ENCODE measurements at places on chromosomes 4 and X. TPM values are rescaled to one million over a fixed set of nuclear protein-coding genes. Genes with fewer than 3 reads are reported as not detected.

Gene RNF175
- 0.33 TPM for total RNA-seq

Gene KLHL4
- 126 TPM for total RNA-seq

Gene FAM193A
- total RNA-seq, result 6.0 TPM

Gene CT45A1
- not detected for total RNA-seq

Gene MAGEA11
- total RNA-seq, result not detected

Gene NIPAL1
- total RNA-seq, result 0.54 TPM

Gene DRP2
- total RNA-seq, result not detected

Gene RHOXF1
- not detected for total RNA-seq

Gene HTRA3
- 2.2 TPM for total RNA-seq

Gene AKAP4
- not detected for total RNA-seq

Gene ANOS1
- total RNA-seq, result under 0.01 TPM

Gene APLN
- total RNA-seq, result 3.4 TPM

Gene USP17L30
- not detected for total RNA-seq

Gene UPF3B
- 2.0 TPM for total RNA-seq

Gene SMIM31
- total RNA-seq, result not detected

Gene DCHS2
- 0.26 TPM for total RNA-seq

Gene PABPC4L
- total RNA-seq, result 0.65 TPM

Gene PPP4R3C
- not detected for total RNA-seq

Gene BANK1
- not detected for total RNA-seq

Gene CCDC160
- not detected for total RNA-seq

Gene FGF2
- 7.9 TPM for total RNA-seq

Gene AKAP14
- not detected for total RNA-seq

Gene GABRA4
- not detected for total RNA-seq

Gene CHST7
- 71.4 TPM for total RNA-seq

Gene CEP135
- total RNA-seq, result 6.6 TPM

Gene P2RY10
- total RNA-seq, result not detected

Gene CENPE
- 2.4 TPM for total RNA-seq

Gene LUZP4
- not detected for total RNA-seq

Gene INPP4B
- 23.2 TPM for total RNA-seq

Gene SPON2
- 0.34 TPM for total RNA-seq

Gene EMCN
- total RNA-seq, result 82.2 TPM

Gene BEX1
- 0.33 TPM for total RNA-seq

Gene PARM1
- total RNA-seq, result 0.11 TPM

Gene CCNG2
- 33.1 TPM for total RNA-seq

Gene AGTR2
- not detected for total RNA-seq

Measured in dermis lymphatic vessel endothelial cell (primary cell).